Cerebellum (tissue), 4 donors: ENCODE measurements at places on chromosomes 5 and 9.

DNA sequence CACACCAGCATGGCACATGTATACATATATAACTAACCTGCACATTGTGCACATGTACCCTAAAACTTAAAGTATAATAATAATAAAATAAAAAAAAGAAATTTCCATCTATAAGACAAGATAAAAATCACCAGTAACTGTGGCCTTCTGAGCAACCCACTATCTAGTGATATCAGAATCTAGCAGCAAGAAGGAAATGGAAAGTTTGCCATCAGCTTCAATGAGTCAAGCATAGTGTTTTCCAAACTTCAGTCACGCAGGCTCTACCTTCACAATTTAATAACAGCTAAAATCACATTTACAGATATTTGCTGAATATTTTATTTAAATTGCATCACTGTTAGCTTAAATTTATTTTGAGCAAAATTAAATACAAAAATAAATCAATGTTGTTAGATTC lies 345.3 kb upstream of the CD180 start:
- DNase-seq = no peak

DNA sequence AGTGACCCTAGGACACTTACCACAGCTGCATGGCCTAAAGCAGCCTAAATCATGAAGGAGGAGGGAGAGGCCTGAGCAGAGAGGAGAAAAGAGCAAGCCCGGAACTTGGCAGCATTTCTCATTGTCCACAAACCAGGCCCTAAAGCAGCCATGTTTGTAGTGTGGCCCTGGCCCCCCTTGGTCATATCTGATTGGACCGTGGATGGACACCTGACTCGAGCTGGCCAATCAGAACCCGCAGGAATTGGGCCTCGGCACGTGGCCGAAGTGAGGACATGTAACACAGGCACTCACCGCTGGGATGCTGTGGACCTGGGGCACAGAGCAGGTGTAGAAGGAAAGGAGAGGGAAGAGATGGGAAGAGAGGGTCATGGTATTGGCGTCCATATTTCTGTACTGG lies 56.9 kb downstream of the ASS1 start:
- no peak for DNase-seq

DNA sequence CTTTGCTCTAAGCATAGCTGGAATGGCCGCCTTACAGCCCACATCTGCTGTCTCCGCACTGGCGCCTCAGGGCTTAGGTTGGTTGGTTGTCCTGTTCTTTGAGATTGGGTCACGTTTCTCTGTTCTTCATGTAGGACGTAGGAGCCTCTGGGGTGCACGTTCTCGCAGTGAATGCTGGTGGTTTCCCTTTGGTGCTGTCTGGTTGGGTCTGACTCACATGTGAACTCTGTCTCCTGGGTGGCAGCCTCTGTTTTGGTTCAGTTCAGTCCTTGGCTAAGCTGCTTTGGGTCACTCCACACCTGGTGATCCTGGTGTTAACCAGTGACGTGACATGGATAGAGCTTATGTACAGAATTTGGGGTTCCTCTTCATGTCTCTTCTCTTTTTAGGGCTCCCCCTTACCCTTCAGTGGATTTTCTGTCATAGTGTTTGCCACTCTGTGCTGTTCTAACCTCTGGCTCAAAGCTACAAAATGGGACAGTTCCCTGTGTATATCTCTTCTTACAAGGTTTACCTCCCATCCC lies 12.6 kb upstream of the LPCAT1 start:
- DNase-seq = no peak

GRCh38 chr5:132949136-132949535 lies 14.3 kb downstream of the AFF4 start:
- DNase-seq = no peak

DNA sequence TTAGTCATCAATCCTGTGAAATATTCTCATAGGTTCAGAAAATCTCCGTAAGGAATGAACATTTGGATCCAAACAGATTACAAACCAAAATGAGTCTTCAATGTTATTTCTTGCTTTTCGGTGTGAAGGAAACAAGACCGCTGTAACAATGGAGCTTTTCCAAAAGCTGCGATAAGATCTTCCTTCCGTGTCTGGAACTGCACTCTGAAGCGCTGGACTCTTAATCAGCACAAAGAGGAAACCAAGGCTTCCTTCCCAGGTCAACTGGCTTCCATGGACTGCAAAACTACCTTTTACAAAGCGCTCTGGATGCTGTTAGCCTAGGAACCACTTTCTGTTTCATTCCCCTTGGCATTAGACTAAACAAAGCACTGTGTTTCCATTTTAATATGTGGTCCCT lies 137.9 kb upstream of the BASP1 start:
- DNase-seq = no peak

- DNase-seq = no peak
Measured at GRCh38 chr9:94900222-94901018, 173.9 kb downstream of the AOPEP start.

- no peak for DNase-seq
Measured at GRCh38 chr5:119537704-119538103, 85.4 kb downstream of the HSD17B4 start.

DNA sequence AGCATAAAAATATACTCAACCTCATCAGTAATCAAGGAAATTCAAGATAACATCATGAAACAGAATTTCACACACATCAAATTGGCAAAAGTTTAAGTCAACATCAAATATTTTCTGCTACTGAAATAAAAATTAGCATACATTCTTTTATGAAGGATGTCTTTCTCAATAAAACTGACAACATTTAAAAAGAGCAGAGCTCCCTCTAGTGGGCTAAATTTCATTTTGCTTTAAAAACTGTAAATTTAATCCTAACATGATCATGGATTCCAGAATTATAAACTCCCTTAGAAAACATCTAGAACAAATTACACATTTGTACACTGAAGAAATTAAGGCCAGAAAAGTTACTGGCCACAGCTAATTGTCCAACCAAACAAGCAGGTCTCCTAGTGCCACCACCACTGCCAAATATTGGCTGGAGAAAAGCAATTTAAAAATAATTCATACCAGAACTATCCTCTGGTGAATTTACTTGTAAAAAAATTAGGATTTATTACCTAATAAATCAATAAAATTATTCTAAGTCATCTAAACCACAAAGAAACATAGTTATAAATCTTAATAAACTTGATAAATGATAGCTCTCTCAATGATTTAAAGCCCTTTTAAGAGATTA lies 31.2 kb downstream of the DEPDC1B start:
- peak; percentile 27 for DNase-seq

- no peak for DNase-seq
Measured at GRCh38 chr9:129553277-129553676, 67.6 kb downstream of the C9orf50 start.

- no peak for DNase-seq
Measured at GRCh38 chr5:162870966-162871365, 566.4 kb upstream of the CCNG1 start.

DNA sequence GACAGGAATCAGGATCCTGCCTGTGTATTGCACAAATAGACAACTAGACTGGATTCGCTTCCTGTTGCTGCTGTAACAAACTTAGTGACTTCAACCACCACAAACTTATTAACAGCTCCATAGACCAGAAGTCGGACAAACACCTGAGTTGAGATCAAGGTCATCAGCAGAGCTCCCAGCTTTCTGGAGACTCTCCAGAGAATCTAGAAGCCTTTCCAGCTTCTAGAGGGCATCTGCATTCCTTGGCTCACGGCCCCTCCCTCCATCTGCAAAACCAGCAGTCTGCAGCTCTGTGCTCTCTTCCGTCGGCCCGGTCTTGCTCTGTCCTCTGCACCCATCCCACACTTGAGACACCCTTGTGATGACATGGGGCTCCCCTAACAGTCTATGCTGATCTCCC lies 99.1 kb downstream of the KCNT1 start:
- DNase-seq = no peak

- no peak for DNase-seq
Measured at GRCh38 chr5:107359916-107360234, 310.9 kb downstream of the EFNA5 start.
